Spleen (tissue), 13 donors: ENCODE measurements at places on chromosomes 4 and X.

- H3K4me1 ChIP-seq: no peaks in the 10 kb centered on the region
- no peak overlapping the region for H3K4me3 ChIP-seq
- no peak overlapping the region for H3K27ac ChIP-seq
- H3K27me3 ChIP-seq: no peaks in the 10 kb centered on the region
- no peak for DNase-seq
- H3K36me3 ChIP-seq: no peaks in the 10 kb centered on the region
These were observed 286.8 kb upstream of the FSTL5 start for GRCh38 chr4:162450531-162451035.

DNA sequence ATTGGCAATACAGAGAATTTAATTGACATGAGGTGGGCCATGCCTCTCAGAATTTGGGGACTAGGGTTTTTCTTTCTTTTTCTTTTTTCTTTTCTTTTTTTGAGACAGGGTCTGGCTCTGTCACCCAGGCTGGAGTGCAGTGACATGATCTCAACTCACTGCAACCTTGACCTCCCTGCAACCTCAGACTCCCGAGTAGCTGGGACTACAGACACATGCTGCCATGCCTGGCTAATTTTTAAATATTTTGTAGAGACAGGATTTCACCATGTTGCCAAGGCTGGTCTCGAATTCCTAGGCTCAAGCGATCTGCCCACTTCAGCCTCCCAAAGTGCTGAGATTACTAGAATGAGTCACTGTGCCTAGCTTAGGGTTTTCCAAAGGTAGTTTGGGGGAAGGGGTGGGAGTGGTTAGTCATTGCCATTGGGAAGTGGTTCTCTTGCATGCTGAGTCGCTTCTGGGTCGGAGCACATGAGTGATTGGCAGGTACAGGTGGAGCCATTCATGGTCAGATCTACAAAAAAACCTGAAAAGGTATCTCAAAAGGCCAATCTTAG lies 54.5 kb downstream of the MID2 start:
- H3K4me3 ChIP-seq: no peak overlapping the region
- no peak overlapping the region for H3K27ac ChIP-seq
- no peaks in the 10 kb centered on the region for H3K36me3 ChIP-seq
- no peaks in the 10 kb centered on the region for H3K4me1 ChIP-seq
- no peak for DNase-seq
- H3K27me3 ChIP-seq: peaks cover 6% of the 10 kb centered on the region

GRCh38 chr4:145623831-145624230 lies 4.6 kb downstream of the MMAA start:
- H3K27ac ChIP-seq: peak overlapping the region; percentile 26
- H3K4me1 ChIP-seq: peaks cover 11% of the 10 kb centered on the region
- no peak for DNase-seq

DNA sequence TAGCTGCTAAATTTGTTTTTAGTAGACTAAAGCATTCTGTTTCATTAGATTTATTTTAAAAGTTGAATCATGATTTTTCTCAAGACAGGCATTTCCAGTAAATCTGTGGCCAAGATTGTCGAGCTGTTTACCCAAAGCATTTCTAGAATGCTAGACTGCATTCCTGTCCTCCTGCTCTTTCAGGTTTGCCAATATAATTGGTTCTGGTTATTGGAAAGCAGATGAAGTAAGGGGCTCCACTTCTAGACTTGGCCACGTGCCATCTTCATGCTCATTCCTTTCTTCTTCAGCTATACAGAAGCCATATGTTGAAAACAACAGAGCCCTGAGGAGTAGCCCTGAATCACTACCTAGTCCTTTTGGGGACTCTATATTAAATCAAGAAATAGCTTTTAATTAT lies 62.5 kb downstream of the PGRMC2 start:
- H3K4me3 ChIP-seq: no peak overlapping the region
- H3K27ac ChIP-seq: no peak overlapping the region
- no peaks in the 10 kb centered on the region for H3K36me3 ChIP-seq
- no peaks in the 10 kb centered on the region for H3K27me3 ChIP-seq
- no peak for DNase-seq
